NCI-H1092 (cell line): ENCODE measurements at places on chromosomes 11 and 22.

GRCh38 chr11:65083134-65083833 lies 556 bp downstream of the CDCA5 start:
- no peak for DNase-seq

- no peak for DNase-seq
Observed at GRCh38 chr22:35846804-35847203, 129.1 kb downstream of the APOL5 start.

DNA sequence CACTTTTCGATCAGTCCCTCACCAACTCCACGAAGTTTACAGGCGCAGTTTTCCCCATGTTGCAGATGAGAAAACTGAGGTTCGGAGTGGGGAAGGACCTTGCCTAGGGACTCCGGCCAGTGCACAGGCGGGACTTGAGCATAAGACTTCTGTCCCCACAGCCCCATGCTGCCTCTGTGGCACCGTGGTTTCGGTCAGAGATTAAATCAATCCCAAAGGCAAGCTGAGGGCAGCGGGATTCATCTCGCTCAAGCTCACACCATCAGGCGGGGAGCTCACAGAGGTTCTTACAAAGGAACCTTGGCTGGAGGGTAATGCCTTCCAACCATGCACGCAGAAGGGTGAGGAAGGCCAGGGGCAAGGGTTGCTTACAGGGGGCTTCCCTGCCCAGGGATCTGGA lies 115.5 kb downstream of the PHF21B start:
- DNase-seq: no peak

- DNase-seq: no peak
Observed at GRCh38 chr22:23678133-23678532, 12.7 kb upstream of the RGL4 start.

DNA sequence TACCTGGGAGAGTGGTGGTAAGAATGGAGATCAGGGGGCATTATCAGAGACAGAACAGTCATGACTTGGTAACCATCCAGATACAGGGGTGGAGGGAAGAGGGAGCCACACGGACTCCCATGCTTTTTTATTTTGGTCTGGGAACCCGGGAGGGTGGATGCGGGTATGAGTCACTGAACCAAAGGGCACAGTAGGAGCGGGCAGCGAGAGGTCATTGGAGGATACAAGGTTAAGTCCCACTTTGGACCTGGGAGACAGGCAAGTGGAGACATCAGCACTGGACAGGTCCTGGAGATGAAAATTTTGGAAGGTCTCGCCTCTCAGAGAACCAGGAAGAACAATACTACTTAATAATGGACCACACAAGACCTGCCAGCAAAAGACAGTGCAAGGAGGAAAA lies 6.7 kb downstream of the HDHD5 start:
- no peak for DNase-seq
